ENCODE measurements at places on chromosomes 2 and 18. TPM values are rescaled to one million over a fixed set of nuclear protein-coding genes. Genes with fewer than 3 reads are reported as not detected.

DNA sequence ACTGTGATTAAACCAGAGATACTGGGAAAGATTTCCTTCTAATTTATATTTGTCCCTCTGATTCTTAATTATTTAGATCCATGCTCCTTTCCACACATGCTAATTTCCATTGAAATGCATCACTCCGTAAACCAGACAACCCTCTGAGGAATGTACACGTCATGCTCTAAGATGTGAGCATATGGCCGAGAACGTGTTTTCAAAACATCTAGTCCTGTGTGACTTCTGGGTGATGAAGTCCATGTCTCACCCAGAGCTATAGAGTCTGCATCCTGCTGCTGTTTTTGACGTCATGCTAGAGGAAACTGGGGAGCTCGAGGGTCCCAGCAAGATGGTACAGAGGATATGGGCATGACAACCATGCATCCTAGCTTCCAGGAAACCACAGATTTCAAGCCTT is 53.6 kb downstream of the CAPN13 start:
- DNase-seq, result no peak
- no peaks in the 10 kb centered on the region for H3K36me3 ChIP-seq
- no peaks in the 10 kb centered on the region for H3K4me1 ChIP-seq
- H3K27me3 ChIP-seq, result no peaks in the 10 kb centered on the region
- no peak overlapping the region for H3K27ac ChIP-seq
- no peak overlapping the region for H3K4me3 ChIP-seq

DNA sequence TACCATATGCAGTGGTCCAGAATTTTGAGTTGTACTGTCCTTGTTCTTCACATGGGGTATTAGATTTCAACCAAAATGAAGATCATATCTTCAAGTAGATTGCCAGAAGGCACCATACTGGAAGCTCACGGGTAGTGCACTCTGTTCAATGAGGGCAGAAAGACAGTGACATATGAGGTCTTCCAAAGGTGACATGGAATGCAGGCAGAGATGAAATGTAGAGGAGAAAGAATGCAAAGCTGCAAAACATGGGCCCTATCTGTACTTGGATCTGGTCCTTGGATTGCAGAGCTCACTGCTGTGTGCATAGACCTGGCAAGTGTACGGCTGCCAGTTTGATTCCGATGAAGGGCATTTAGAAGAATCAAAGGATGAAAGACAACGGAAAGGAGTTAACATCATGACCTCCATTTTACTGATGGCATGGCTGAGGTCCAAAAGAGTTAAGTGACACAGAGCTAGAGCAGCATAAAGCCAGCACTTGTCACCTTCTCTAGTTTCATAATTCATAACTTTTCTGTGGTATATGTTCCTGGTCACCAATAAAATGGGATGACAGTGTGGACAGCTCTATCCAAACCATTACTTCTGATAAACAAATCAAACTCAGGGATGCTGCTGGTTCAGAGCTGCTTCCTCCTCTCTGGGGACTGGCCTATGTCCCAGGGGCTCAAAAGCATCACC is 64.7 kb downstream of the BCL2 start:
- H3K36me3 ChIP-seq, result no peaks in the 10 kb centered on the region
- H3K27ac ChIP-seq, result no peak overlapping the region
- no peaks in the 10 kb centered on the region for H3K4me1 ChIP-seq
- H3K4me3 ChIP-seq, result no peak overlapping the region

- H3K27me3 ChIP-seq, result no peaks in the 10 kb centered on the region
- no peaks in the 10 kb centered on the region for H3K4me1 ChIP-seq
- no peaks in the 10 kb centered on the region for H3K36me3 ChIP-seq
- no peak overlapping the region for H3K4me3 ChIP-seq
Observed at GRCh38 chr2:172624996-172625395, 69.1 kb downstream of the PDK1 start.

DNA sequence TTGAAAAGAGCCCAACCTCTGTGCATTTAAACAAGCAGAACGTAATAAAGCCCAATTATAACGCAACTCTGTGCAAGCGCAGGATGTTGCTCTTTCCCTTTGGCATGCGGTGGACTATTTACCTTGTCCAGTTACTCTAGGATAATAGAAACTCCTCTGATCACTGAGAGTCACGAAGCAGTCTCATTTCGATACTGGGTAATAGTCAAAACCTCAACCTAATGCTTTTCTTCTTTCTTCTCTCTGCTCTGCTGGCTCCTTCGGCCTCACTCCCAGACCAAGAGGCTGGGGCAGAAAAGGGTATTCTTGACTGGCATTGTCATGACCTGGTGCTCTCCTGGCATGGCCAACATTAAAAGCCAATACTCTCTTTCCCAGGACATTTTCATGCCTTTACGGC is 89.7 kb upstream of the GCFC2 start:
- no peaks in the 10 kb centered on the region for H3K27me3 ChIP-seq
- DNase-seq, result no peak
- no peak overlapping the region for H3K4me3 ChIP-seq
- no peaks in the 10 kb centered on the region for H3K36me3 ChIP-seq

DNA sequence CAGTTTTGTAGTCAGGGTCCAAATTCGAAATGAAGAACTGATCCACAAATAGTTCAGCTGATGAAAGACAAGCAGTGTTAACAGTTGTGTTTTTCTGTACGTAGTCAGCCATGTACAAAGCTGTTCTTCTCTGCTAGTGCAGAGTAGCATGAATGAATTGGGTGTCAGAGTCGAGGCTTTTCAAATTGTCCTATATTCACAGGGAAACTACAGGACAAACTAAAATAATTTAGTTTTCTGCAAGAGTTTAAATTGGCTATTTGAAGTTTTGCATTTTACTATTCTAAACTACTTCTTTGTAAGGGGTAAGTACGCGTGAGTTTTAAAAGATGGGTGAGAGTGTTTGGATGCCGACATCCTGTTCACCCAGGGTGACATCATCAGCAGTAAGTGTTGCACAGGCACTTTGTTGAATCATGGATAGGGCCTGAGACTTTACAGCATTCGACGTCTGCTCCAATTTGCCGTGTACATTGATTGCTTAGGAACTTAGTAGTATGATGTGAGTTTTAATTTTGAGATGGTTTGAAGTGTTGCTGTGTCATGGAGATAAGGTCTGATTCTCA is 147.2 kb upstream of the NFATC1 start:
- no peak overlapping the region for H3K27ac ChIP-seq
- no peaks in the 10 kb centered on the region for H3K27me3 ChIP-seq
- H3K4me3 ChIP-seq, result no peak overlapping the region
- DNase-seq, result no peak

- no peak for DNase-seq
- H3K4me1 ChIP-seq, result peaks cover 2% of the 10 kb centered on the region
- no peaks in the 10 kb centered on the region for H3K27me3 ChIP-seq
- no peak overlapping the region for H3K4me3 ChIP-seq
- H3K36me3 ChIP-seq, result no peaks in the 10 kb centered on the region
Observed at GRCh38 chr2:160415991-160416390, 77.6 kb downstream of the RBMS1 start.

The CMPK2 gene
- total RNA-seq, result 5.3 TPM
